ENCODE measurements at places on chromosomes 5 and 9.

GRCh38 chr5:68534131-68534940 lies 318.8 kb downstream of the PIK3R1 start:
- H3K4me1 ChIP-seq, result peaks cover 19% of the 10 kb centered on the region
- H3K27ac ChIP-seq, result peak overlapping the region; percentile 77
- no peak for DNase-seq
- H3K36me3 ChIP-seq, result no peaks in the 10 kb centered on the region
- no peak overlapping the region for H3K4me3 ChIP-seq

DNA sequence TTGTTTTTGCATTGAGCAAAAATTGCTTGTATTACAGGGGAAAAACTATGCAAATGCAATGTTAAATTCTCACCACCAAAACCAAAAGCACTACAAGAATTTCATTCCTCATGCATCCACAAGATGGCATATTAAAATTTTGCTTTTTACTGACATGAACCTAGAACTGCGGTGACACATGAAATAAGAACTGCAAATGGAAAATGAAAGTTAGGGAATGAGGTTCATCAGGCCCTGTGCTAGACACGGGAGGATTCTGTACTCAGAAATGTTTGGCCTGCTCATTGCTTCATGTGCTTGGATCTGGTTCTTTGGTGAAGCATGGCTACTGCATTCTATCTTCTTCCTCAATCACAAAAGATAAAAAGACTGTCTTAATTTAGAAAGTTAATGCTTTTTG lies 9.1 kb upstream of the RFK start:
- H3K4me1 ChIP-seq, result no peaks in the 10 kb centered on the region
- no peaks in the 10 kb centered on the region for H3K27me3 ChIP-seq
- no peaks in the 10 kb centered on the region for H3K36me3 ChIP-seq

DNA sequence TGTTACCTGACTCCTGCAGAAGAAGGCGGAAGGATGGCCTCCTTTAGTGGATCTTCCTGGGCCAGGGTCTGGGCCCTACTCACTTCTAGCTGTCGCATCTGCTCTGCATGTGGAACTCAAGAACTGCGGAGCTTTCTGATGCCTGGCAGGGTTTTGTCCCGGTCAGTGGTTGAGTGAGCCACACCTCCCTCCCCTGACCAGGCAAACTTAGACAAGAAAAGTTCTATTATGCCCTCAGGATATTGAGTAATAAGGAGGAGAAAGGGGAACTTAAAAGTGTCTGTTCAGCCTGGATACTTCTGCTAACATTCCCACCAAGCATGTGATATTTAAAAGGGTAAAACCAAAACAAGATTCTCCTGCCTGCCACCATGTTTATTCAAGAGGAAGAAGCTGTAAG lies at the start of gene FYB1:
FYB1 (minus strand) TSS at position 127 of the 400 bp plus-strand sequence. CDS start 16,603 bp downstream, outside the sequence.
- DNase-seq, result no peak
- H3K36me3 ChIP-seq, result no peaks in the 10 kb centered on the region
- peak within 1 kb of the TSS; percentile 50 for H3K27ac ChIP-seq
- peak within 1 kb of the TSS; percentile 53 for H3K4me3 ChIP-seq
- peaks cover 20% of the 10 kb centered on the region for H3K4me1 ChIP-seq
- no peaks in the 10 kb centered on the region for H3K27me3 ChIP-seq

- DNase-seq, result peak; percentile 58
- H3K27me3 ChIP-seq, result no peaks in the 10 kb centered on the region
- H3K4me1 ChIP-seq, result no peaks in the 10 kb centered on the region
- peak within 1 kb of the TSS; percentile 95 for H3K27ac ChIP-seq
Observed at GRCh38 chr9:104093647-104094533, at the start of gene SMC2. Gene SMC2 (plus strand): TSS chr9:104094309. CDS start chr9:104095385, 1,076 bp downstream.

- no peak for DNase-seq
- no peaks in the 10 kb centered on the region for H3K4me1 ChIP-seq
- H3K4me3 ChIP-seq, result no peak overlapping the region
- no peak overlapping the region for H3K27ac ChIP-seq
- no peaks in the 10 kb centered on the region for H3K27me3 ChIP-seq
Observed at GRCh38 chr5:149045089-149045460, 17.8 kb downstream of the SH3TC2 start.

DNA sequence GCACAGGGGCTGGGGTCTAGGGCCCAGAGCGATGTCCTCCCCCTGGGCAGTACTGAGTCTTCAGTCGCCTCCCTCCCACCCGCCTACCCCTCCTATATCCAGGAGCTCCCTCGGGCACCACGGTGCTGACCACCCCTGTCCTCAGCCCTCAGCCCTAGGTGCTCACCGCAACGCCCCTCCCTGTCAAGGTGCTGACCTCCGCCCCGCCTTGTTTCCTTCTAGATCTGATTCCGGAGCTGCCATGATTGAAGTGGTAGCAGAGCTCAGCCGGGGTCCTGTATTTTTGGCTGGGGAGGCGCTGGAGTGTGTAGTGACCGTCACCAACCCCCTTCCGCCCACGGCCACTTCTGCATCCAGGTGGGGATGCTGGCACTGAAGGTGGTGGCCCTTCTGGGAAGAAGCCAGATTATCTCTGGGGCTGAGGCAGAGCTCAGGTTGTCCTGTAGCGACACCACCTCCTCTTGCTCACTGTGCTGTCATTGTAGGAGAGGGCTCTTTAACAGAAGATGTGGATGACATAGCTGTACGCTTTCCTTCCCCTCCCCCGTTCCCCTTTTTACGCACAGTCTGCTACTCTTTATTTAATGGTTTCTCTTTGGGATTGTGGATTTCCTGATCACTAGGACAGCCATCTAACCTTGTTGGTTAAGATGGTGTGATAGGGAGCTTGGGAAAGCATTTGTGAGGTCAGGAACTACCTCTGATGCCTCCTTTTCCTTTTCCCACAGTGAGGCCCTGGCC lies 598 bp downstream of the RGP1 start:
- H3K27ac ChIP-seq, result peak overlapping the region; percentile 95
- DNase-seq, result no peak
- H3K4me3 ChIP-seq, result peak overlapping the region; percentile 89
- H3K4me1 ChIP-seq, result peaks cover 55% of the 10 kb centered on the region
- H3K27me3 ChIP-seq, result no peaks in the 10 kb centered on the region

DNA sequence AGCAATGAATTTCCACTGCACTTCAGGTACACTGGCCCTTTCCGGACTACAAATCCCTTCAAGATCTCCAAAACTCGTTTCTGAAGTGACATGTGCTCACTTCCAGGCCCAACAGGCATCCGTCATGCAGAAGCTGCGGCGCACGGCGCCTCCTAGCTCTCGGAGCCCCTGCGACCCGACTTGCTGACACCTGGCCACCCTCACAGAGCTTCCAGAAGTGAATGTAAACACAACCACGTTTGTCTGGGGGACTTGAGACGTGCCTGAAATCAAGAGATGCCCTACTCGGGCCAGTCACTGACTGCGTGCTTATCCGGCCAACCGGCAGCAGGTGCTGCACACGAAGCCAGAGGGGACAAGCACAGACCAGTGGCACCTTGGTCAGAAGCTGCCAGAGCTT lies 4.9 kb upstream of the LHX3 start:
- peaks cover 5% of the 10 kb centered on the region for H3K36me3 ChIP-seq
- peaks cover 2% of the 10 kb centered on the region for H3K27me3 ChIP-seq
- no peak for DNase-seq
- H3K4me1 ChIP-seq, result no peaks in the 10 kb centered on the region
- H3K4me3 ChIP-seq, result no peak overlapping the region
- H3K27ac ChIP-seq, result no peak overlapping the region

DNA sequence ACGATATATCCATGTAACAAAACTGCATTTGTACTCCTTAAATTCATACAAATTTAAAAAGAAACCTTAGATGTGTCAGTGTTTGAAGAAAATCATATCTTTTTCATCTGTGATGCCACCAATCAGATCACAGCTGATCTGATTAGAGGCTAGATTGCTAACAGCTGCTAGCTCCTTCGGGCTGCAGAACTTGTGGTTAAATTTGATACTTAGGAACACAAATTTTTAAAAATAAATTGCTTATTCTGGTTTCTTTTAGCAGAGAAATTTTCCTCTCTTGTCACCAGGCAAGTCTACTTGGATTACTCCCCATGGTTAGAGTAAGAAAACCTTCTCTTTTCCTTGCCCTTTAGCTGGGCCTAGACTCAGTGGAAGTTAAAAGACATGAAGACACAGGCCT lies 94.6 kb upstream of the RANBP6 start:
- H3K4me1 ChIP-seq, result peaks cover 4% of the 10 kb centered on the region
- no peaks in the 10 kb centered on the region for H3K36me3 ChIP-seq
- DNase-seq, result no peak
- H3K4me3 ChIP-seq, result no peak overlapping the region
- no peaks in the 10 kb centered on the region for H3K27me3 ChIP-seq
- no peak overlapping the region for H3K27ac ChIP-seq

- no peaks in the 10 kb centered on the region for H3K4me1 ChIP-seq
- no peak overlapping the region for H3K4me3 ChIP-seq
- no peak overlapping the region for H3K27ac ChIP-seq
- DNase-seq, result no peak
- H3K36me3 ChIP-seq, result no peaks in the 10 kb centered on the region
Observed at GRCh38 chr9:101073122-101073521, 44.6 kb downstream of the PLPPR1 start.

GRCh38 chr9:18482371-18482770 lies 8.4 kb downstream of the ADAMTSL1 start:
- no peak for DNase-seq
- H3K4me1 ChIP-seq, result no peaks in the 10 kb centered on the region
- no peak overlapping the region for H3K27ac ChIP-seq
- H3K27me3 ChIP-seq, result no peaks in the 10 kb centered on the region
- H3K4me3 ChIP-seq, result no peak overlapping the region

DNA sequence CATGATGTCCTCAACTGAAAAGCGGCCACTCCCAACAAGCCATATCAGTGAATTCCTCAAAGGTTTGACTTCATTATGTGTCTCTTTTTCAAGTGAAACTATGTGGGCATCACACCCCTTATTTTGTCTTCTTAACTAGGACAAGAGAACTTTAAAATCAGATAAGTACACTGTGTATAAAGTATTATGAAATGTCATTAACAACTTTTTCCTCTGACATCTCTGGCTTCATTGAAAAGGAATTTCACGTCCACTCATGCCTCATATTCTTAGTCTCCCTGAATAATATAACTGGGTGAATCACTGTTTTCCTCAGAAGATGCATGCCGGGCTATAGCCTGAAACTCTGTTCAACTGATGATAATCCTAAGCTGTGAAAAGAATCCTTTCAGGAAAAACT lies 415.8 kb downstream of the ACTL7B start:
- no peaks in the 10 kb centered on the region for H3K36me3 ChIP-seq
- no peak overlapping the region for H3K4me3 ChIP-seq
- peak overlapping the region; percentile 39 for H3K27ac ChIP-seq
- H3K4me1 ChIP-seq, result peaks cover 30% of the 10 kb centered on the region
- DNase-seq, result no peak
- no peaks in the 10 kb centered on the region for H3K27me3 ChIP-seq

DNA sequence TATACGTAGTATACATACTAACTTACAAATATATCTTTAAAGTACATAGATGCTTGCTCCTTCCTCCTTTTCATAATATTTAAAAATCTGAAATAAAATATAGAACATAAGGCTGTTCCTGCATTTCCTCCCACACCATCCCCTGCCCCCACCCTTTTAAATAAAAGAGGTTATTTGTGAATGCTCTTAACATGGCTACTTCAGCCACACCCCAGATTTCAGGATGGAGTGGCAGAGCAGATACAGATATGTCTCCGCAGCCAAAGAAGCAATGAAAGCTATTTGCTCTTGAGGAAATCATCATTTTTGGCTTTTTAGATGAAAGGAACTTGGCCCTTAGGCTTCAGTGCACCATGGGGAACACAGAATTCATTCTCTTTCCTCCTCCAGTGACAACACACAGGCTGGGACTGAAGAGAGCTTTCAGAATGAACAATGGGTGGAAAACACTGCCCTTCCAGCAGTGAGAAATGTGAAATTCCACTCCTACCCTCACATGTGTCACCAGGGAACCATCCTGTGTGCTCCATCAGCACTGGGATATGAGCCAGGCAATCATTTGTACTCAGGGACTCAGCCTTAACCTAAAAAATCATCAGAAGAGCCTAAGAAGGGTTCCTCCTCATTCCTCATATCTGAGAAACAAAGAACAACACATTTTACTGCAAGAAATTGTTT lies 134.3 kb downstream of the PPP2R2B start:
- DNase-seq, result no peak
- no peak overlapping the region for H3K27ac ChIP-seq
- no peaks in the 10 kb centered on the region for H3K27me3 ChIP-seq

DNA sequence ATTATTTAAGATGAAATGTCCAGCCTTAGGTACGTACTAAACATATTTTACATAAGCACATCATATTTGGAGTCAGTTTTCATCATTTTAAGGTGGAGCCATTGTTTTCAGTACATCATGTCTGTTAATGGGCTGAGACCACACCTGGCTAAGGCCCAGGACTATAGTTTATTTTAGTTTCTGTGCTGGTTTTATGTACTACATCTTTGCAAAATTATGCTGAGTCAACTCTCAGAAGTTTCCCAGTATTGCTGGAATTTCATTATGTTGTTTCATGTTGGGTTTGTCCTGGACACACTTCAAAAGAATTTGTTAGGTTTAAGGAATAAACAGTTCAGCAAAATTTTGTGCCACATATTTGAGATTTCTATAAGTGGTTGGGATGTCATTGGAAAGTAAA lies 171.2 kb downstream of the CCDC171 start:
- H3K27me3 ChIP-seq, result no peaks in the 10 kb centered on the region
- no peak overlapping the region for H3K27ac ChIP-seq
- no peaks in the 10 kb centered on the region for H3K4me1 ChIP-seq
- no peak for DNase-seq
- no peaks in the 10 kb centered on the region for H3K36me3 ChIP-seq
- H3K4me3 ChIP-seq, result no peak overlapping the region

DNA sequence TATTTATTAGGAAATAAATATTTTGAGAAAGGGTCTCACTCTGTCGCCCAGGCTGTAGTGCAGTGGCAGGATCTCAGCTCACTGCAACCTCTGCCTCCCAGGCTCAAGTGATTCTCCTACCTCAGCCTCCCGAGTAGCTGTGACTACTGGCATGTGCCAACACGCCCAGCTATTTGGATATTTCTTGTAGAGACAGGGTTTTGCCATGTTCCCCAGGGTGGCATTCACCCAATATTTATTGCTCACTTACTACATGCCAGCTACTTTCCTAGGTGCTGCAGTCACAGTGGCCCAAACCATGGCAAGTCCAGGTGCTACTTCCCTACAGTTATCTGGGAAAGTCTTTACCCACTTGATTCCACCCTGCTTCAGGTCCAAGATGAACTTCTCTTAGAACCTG lies 8.3 kb upstream of the MED7 start:
- no peaks in the 10 kb centered on the region for H3K27me3 ChIP-seq
- no peak for DNase-seq
- no peak overlapping the region for H3K27ac ChIP-seq
- H3K36me3 ChIP-seq, result no peaks in the 10 kb centered on the region
- H3K4me3 ChIP-seq, result no peak overlapping the region

DNA sequence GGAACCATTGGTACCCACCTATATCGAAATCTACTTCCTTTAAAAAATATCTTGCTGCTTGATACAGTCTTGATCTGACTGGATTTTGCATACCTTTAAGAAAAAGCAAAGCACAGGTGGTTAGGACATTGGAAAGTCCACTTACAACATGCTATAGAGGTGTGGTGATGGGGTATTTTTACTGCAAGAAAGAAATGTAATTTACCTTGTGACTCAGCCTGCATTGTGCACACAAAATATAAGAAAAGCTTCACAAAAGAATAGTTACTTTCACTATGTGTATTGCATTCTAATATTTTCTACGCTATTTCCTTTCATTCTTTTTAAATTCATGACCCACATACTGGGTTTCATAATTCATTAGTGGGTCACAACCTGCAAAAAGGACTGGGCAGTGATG lies 236.2 kb upstream of the RASEF start:
- H3K36me3 ChIP-seq, result no peaks in the 10 kb centered on the region
- no peak overlapping the region for H3K27ac ChIP-seq
- peaks cover 2% of the 10 kb centered on the region for H3K4me1 ChIP-seq
- DNase-seq, result no peak

All from esophagus squamous epithelium (tissue), 5 donors.